ENCODE measurements at places on chromosomes 5 and 9. TPM values are rescaled to one million over a fixed set of nuclear protein-coding genes. Genes with fewer than 3 reads are reported as not detected.
A peak's percentile ranks its signal among the peaks of the same experiment; 100 is the strongest.

DNA sequence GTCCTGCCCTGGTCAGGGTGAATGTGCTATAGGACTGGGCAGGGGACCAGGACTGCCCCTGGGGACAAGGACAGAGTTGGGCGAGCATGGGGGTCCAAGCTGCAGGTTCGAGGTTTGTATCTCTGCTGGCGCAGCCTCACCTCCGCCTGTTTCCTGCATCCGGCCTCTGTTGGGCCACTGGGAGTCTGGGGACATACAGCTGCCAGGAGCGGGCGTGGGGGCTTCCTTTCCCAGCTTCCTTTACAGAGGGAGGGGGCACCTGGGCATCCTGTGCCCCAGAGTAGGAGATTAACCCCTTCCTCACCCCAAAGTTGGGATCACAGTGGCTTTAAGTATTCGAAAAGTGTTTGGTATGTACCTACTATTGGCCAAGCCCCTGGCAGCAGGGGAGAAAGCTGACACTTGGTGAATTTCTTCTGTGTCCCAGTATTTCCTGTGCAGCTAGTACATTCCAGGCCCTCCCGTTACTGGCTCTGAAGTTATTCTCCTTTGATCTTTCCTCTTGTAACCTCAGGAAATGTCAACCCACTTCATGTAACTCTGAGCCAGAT, 19.0 kb downstream of the OLFML2A start:
- peak; percentile 42 for DNase-seq

DNA sequence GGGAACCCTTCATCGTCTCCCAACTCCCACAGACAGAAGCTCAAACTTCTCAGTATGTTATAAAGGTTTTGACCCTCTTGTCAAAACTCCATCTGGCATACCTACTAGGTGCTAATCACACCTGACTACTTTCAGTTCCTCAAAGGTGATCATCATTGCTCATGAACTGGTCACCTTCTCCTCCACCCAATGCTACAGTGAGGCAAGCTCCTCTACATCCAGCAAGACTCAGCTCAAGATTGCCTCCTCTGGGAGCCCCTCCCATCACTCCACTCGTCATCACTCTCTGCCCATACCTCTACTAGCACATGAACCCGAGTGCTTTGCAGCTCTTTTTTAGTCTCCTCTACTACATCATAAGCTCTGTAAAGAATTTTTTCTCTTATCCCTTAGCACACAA, 102.4 kb downstream of the LPAR1 start:
- DNase-seq: no peak

DNA sequence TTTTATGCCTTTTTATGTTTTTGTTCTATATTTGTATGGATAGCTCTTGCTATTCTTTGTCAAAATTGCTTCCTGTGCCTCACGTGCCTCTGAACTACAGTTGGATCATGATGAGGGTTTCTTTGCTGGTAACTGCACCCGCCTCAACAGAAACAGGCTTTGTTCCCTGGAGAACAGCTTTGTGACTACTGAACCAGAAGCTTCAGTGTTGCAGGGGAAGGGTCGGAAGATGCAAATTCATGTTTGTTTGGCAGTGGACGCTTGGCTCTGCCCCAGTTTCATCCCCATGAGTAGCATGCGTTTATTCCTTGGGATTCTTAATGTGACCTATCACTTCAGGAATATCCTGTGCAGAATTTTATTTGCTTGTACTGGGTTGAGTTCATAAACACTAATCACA, 959.1 kb upstream of the WWC1 start:
- DNase-seq: no peak

GRCh38 chr5:59544573-59544972, 349.0 kb downstream of the PDE4D start:
- no peak for DNase-seq

DNA sequence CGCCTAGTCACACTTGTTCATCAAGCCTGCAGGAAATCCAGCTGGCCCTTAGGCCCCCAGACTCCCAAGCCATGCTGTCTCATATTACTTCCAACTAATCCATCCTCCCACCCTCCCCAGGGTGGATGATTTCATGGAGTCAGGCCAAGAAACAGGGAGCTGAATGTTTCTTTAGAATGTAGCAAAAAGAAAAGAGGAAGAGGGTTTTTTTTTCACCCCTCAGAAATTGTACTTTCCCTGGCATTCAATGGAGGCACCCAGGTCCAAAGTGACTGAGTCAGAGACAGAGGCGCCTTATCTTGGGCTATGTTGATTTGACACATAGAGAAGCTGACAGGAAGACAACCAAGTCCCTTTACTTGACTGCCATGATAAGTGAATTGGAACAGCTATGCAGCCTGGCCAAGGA, 260.2 kb upstream of the NR4A3 start:
- DNase-seq: no peak

The SLC6A3 gene
- polyA plus RNA-seq: not detected

The GLRA1 gene
- not detected for polyA plus RNA-seq
